Nephron progenitor cell (in vitro differentiated cells): ENCODE measurements at places on chromosomes 2 and 18.

GRCh38 chr2:1606421-1607235 lies 137.7 kb downstream of the PXDN start:
- no peak for DNase-seq
- no peaks in the 10 kb centered on the region for H3K36me3 ChIP-seq
- H3K27me3 ChIP-seq = peaks cover 4% of the 10 kb centered on the region
- H3K4me1 ChIP-seq = peaks cover 8% of the 10 kb centered on the region

- H3K36me3 ChIP-seq = no peaks in the 10 kb centered on the region
- H3K4me1 ChIP-seq = peaks cover 5% of the 10 kb centered on the region
- H3K27me3 ChIP-seq = no peaks in the 10 kb centered on the region
- H3K4me3 ChIP-seq = no peak overlapping the region
Measured at GRCh38 chr2:142981756-142982155, 104.3 kb downstream of the KYNU start.

DNA sequence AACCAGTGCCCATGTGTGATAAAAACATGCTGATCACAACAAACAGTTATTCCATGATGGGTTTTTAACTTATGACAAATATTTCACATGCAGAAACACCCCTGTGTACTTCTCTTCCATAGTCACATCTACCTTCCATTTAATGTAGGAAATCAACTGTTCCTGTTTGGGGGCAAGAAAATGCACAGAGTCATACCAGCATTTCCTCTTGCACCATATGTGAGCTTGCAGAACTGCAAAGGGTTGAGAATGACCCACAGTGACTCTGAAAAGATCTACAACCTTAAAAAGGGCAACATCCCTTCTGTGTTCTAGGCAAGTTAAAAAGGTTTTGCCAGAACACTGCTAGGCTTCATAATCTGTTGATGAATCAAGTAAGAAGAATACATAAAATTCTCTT lies 9.9 kb downstream of the BMP10 start:
- H3K27me3 ChIP-seq = peaks cover 14% of the 10 kb centered on the region
- no peak for DNase-seq
- no peak overlapping the region for H3K4me3 ChIP-seq
- no peaks in the 10 kb centered on the region for H3K4me1 ChIP-seq
- no peaks in the 10 kb centered on the region for H3K36me3 ChIP-seq
- H3K27ac ChIP-seq = no peak overlapping the region

GRCh38 chr2:203892207-203892606 lies 24.6 kb downstream of the CTLA4 start:
- H3K36me3 ChIP-seq = no peaks in the 10 kb centered on the region
- peaks cover 5% of the 10 kb centered on the region for H3K27me3 ChIP-seq
- H3K27ac ChIP-seq = no peak overlapping the region
- no peak for DNase-seq

DNA sequence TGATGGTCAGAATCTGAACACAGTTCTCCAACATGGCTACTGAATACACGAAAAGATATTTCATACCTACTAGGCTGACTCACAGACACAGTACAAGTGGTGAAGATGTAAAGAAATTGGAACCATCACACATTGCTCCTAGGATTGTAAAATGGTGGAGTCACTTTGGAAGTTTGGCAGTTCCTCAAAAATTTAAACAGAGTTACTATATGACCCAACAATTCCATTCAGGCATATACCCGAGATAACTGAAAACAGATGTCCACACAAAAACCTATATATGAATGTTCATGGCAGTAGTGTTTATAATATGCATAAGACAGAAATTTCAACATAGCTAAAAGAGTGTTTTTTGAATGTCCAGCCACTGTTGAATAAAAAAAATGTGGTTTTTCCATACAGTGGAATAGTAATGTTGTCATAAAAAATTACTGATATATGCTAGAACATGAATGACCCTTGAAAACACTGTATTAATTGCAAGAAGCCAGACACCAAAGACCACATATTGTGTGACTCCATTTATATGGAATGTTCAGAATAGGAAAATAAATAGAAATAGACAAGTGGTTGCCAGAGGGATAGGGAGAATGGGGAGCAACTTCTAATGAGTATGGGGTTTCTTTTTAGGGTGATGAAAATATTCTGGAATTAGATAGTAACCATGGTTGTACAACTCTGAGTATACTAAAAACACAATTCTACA lies 10.1 kb downstream of the RMP24 start:
- peaks cover 57% of the 10 kb centered on the region for H3K36me3 ChIP-seq
- no peak overlapping the region for H3K27ac ChIP-seq
- no peak for DNase-seq
- H3K27me3 ChIP-seq = peaks cover 2% of the 10 kb centered on the region
- H3K4me3 ChIP-seq = no peak overlapping the region

DNA sequence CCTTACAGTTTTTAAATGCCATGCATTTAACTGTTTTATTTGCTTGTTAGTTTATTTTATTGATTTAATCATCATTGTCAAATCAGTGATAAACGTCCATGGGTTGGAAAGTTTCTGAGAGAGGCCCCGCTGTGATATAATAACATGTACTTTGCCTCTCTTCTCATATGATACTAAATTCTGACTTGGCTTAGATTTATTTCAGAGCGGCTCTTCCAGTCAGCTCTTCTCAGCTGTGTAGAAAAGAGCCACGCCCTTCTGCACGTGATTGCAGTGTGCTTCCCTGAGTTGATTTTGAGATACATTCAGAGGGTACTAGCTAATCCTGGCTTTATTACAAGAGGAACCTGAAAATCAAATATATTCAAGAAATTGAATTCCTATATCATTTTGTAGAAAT lies 218.6 kb downstream of the KCNE4 start:
- no peaks in the 10 kb centered on the region for H3K36me3 ChIP-seq
- no peak overlapping the region for H3K27ac ChIP-seq
- no peak overlapping the region for H3K4me3 ChIP-seq
- no peak for DNase-seq

DNA sequence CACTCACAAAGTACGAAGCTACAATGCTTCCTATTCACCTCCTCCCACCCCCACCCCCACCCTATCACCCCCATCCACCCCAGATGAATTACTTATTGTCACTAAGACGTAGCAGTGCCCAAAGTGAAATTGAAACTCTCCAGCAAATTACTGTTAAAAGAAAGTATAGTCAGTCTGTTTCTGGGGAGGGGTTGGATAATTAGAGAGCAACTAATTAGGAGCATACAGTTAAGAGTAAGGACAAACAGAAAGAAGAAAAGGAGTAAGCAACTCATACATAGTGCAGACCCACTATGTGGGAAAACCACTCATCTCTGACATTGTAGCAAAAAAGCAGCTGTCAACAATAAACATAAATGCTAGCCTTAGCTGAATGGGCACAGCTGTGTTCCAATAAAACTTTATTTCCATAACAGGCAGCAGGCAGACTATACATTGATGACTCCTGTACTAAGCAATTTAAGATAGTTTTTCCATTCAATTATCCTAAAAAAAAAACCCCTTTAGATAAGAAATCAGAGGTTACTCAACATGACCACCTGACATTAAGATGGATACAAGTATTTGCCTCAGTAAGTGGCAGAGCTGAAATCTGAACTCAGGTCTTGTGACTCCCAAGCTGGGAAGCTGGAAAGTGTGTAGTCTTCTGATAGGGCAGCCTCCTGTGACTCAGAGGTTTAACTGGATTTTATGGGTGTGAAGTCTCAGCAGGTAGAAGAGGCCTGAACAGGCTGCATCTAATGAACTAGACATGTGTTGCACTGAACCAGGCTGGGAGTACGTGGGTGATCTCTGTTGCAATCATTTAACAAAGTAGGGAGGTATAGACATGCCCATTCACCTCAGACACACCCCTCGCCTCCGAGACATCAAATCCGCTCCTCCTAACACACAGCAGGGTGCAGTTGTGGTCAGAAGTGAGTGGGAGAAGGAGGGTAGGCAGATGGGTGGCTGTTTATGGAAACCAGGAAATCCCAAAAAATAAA lies 171.8 kb upstream of the KLF7 start:
- peak overlapping the region; percentile 9 for H3K27ac ChIP-seq
- H3K4me1 ChIP-seq = peaks cover 51% of the 10 kb centered on the region
- H3K27me3 ChIP-seq = no peaks in the 10 kb centered on the region
- no peaks in the 10 kb centered on the region for H3K36me3 ChIP-seq
- H3K4me3 ChIP-seq = no peak overlapping the region
- no peak for DNase-seq
